Naive thymus-derived CD8-positive, alpha-beta T cell (primary cell): ENCODE measurements at places on chromosomes 13 and 19. TPM values are rescaled to one million over a fixed set of nuclear protein-coding genes. Genes with fewer than 3 reads are reported as not detected.

DNA sequence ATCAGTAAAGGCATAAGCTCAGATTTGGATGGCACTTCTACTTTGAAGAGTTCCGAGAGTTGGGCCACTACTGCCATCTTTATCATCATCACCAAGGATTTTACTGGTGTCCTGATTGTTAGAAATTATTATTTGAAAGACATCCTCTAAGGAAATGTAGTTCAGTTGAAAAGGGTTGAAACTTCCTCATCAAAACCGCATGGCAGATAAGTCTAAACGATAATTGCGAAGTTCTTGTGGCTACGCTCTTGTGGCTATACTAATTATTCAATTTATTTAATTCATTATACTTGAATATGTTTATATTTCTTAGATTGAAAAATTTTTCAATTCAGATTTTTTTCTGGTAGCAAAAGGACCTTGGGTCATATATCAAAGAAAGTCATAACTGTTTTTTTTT is 22.4 kb downstream of the TNFRSF19 start:
- no peak for DNase-seq

- no peak for DNase-seq
These were observed 386.8 kb upstream of the DACH1 start for GRCh38 chr13:72253754-72254153.

GRCh38 chr13:99087954-99088491 is 110.2 kb upstream of the DOCK9 start:
- no peak for DNase-seq

- no peak for DNase-seq
These were observed 138.5 kb downstream of the FOXO1 start for GRCh38 chr13:40527914-40528313.

DNA sequence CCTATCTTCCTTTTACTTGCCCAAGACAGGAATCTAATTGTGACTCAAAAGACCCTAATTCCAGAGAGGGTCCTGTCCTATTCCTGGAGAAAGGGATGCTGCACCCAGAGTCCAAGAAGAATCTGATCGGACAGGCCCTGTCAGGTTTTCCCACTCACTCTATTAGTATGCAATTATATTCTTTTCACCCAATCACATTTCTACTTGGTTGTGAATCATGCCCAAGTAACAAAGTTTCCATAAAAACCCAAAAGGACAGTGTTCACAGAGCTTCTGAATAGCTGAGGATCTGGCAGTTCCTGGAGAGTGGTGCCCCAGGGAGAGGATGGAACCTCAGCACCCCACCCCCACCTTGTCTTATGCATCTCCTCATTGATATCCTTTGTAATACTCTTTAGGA is 135.3 kb upstream of the SLITRK5 start:
- DNase-seq, result no peak

- no peak for DNase-seq
These were observed 669.9 kb upstream of the PCDH20 start for GRCh38 chr13:62085337-62086229.

GRCh38 chr13:112900226-112900600 is 68.8 kb upstream of the MCF2L start:
- DNase-seq, result no peak

DNA sequence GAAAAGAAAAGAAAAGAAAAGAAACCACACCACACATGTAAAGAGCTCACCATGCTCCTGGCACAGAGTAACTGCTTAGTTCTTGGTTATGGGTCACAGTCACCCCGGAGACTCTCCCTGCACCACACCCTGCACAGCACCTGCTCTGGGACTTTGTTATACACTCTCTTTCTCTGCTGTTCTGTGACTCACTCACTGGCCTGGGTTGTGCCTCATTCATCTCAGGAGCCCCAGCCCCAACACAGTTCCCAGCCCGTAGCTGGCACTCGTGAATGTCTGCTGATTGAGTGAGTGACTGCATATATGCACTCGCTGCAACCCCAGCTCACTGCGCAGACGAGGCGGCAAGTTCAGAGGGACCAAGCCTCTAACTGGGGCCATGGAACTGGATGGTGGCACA is 22.9 kb upstream of the ZNF507 start:
- no peak for DNase-seq

GRCh38 chr13:109707044-109707741 is 79.2 kb downstream of the IRS2 start:
- DNase-seq, result no peak

GRCh38 chr13:106418556-106418955 is 116.9 kb downstream of the EFNB2 start:
- DNase-seq, result no peak

- no peak for DNase-seq
These were observed 93.6 kb downstream of the KL start for GRCh38 chr13:33109801-33110200.

The LRFN3 gene
- polyA plus RNA-seq, result 1.1 TPM

The C19orf47 gene
- 6.8 TPM for polyA plus RNA-seq

The IGSF23 gene
- not detected for polyA plus RNA-seq
